Hypothalamus (tissue), 51 donors: ENCODE measurements at places on chromosomes 13 and 19.

DNA sequence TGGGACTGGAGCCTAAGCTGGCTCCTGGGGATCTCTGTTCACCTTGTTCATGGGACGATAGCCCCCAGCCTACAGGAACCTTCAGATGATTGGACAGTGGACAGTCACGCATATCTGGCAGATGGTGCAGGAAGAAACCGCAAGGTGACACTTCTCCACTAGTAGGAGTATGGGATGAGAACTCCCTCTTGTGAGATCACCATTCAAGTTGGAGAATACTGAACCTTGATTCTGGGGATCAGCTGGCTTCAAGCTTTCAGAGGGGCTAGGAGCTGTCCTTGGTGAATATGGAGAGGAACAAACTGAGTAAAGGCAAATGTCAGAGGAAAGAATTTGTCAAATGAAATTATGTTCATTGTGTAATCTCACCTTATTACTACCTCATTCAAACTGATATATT is 204.5 kb downstream of the PDS5B start:
- DNase-seq = no peak

DNA sequence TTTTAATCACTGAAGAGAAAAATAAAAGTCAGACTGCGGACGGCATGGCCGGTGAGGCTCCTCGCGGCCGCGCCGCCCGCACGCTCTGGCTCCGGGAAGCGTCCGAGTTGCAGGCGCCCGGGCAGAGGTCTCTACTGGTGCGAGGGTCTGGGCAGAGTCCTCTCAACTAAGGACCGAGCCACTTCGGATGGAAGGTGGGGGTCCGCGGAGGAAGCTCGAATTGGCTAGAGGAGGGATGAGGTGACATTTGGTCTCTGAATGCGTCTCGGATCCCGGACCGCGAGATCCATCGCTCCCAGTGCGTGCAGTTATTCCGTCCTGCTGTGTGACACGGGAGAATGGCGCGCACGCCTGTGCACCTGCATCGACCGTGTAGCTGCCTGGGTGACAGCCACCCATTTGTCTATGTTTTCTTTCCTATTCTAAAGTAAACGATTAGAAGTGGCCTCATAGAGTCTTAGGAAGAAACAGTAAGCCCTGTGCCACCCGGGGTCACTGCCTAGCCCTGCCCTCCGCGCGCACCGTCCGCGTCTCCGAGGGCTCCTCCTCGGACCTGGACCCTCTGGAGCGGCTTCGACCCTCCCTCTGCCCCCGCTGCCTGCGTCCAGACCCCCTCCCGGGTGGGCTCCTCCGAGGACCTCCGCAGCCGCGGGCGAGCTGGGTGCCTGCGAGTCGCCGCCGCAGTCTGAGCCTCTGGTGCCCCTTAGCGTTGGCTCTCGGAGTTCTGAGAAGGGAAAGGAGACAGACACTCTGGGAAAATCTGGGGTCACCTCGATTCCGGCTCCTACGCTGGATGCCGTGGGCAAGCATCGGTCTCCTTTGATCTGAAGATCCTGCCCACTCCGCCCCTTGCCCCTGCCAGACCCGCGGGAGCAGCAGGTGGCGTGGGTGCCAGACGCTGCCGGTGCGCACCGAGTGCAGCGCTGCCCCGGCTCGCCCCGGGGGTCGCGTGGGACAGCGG is 347.4 kb downstream of the LIG4 start:
- DNase-seq = no peak

- DNase-seq = no peak
Observed at GRCh38 chr19:19083413-19084178, 19.8 kb downstream of the SLC25A42 start.

- DNase-seq = no peak
Observed at GRCh38 chr19:5916181-5916708, 2.2 kb downstream of the CAPS start.

GRCh38 chr13:90502153-90502552 is 845.3 kb upstream of the MIR17HG start:
- no peak for DNase-seq

DNA sequence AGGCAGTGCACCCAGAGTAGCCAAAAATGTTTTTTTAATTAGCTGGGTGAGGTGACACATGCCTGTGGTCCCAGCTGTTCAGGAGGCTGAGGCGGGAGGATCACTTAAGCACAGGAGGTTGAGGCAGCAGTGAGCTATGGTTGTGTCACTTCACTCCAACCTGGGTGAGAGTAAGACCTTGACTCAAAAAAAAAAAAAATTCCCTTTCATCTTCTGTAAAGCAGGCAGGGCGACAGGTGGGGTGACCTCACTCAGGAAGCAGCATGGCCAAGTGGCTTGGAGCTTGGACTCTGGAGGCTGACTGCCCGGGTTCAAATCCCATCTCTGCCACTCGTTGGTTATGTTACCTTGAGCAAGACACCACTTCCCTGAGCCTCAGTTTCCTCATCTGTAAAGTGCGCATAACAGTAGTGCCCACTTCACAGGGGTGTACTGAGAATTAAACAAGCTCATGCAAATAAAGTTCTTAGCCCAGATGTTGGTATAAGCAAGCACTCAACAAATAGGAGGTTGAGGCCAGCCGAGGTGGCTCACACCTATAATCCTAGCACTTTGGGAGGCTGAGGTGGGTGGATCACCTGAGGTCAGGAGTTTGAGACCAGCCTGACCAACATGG is 48.3 kb downstream of the MAP4K1 start:
- DNase-seq = no peak

- DNase-seq = no peak
Observed at GRCh38 chr13:72462726-72463125, 264.7 kb downstream of the MZT1 start.

- peak; percentile 31 for DNase-seq
Observed at GRCh38 chr19:7860714-7861618, 13.2 kb downstream of the PRR36 start.

- DNase-seq = no peak
Observed at GRCh38 chr19:32916969-32917615, 47.5 kb upstream of the SLC7A9 start.

- no peak for DNase-seq
Observed at GRCh38 chr13:112908342-112908741, 60.7 kb upstream of the MCF2L start.

- DNase-seq = no peak
Observed at GRCh38 chr13:110108348-110109139, 198.4 kb downstream of the COL4A1 start.

DNA sequence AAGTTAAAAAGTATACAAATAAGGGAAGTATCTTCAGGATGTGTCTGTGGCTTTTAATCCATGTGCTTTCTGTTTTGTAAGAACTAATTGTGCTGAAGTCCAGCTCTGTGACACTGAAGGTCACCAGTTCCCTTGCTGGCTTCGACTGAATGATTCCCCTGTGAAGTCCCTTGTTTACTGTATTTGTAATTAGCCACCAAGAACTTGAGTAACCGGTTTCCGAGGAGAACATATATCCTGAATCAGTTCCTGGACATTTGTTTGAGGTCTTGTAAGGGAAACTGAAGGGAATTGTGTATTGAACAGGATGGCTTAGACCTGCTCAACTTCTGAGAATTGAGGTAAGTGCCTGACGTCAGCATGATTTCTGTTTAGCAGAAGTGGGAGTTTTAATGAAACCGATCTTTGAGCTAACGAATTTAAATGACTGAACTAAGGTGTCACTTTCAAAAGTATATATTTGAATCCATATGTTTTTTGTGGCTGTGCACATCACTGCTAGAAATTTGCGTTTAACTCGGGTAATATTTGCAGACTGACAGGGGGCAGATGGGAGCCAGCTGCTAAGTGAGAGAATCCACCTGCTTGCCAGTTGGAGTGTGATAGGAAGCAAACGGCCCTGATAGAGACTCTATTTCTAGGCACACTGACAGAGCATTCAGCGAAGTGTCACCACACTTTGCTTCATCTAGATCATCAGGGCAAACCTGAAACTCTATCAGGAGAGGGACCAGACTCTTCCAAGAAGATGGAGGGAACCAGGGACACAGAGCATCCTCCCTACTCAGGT is 530.0 kb downstream of the RFC3 start:
- no peak for DNase-seq

DNA sequence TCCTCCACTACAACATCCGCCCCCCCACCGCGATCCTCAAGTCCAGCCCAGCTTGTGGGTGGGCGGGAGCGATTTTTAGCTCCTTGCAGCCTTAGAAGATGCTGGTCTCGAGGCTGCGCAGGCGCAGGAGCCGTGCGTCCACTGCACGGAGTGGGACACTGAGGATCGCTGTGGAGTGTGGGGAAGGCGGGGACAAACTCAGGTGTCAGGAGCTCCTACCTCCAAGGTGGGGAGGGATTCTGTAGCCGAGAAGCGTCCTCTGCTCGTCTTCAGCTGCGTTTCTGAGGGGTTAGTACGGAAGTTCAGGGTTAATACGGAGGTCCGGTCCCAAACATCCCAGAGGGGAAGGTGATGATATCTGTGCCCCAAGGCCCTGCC is at the start of gene RTBDN:
Gene RTBDN (minus strand): TSS at position 14 of the 378 bp plus-strand sequence. CDS start 4,600 bp downstream, outside the sequence.
- DNase-seq = no peak

DNA sequence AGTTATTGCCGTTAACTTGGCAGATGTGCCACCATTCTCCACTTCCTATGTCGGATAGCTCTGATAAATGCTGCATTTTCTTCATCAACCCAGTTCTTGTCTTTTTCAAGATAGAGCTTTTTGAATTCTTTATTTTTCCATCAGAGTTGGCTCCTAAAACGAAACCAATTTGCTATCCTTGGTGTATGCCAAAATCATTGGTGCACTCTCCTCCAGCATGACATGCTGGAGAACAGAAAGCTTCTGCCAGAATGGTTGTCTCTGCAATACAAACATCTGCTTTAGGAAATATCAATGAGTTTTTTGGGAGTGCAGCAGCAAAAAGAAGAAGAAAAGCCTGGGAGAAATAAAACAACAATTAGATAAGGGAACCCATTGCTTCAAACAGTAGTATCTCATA is 124.2 kb downstream of the CDK8 start:
- DNase-seq = no peak

GRCh38 chr13:21001471-21001870 is 59.9 kb downstream of the LATS2 start:
- DNase-seq = no peak

GRCh38 chr19:2540646-2541454 is 64.9 kb downstream of the GADD45B start:
- DNase-seq = no peak

- DNase-seq = no peak
Observed at GRCh38 chr13:40217675-40218074, 448.8 kb downstream of the FOXO1 start.

- no peak for DNase-seq
Observed at GRCh38 chr13:111346101-111346680, 25.7 kb downstream of the TEX29 start.

GRCh38 chr13:49315036-49315565 is 67.4 kb downstream of the CDADC1 start:
- DNase-seq = no peak

DNA sequence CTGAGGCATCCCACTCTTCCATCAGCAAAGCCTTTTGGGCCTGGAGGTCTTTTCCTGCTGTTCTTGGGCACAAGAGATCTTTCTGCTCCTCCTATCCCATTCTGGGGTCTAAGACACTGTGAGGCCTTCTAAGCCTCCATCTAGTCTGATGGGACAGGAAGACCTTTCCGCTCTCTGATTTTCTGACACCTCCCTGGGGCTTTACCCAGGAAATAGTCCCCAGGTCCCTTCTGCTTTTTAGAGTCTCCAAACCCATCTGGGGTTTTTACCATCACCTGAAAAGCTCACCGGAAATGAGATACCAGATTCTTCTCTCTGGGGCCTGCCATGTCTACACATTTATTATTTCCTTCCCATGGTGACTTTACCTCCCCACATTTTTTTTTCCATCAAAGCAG is 21.1 kb downstream of the CLEC17A start:
- DNase-seq = no peak

GRCh38 chr19:51549533-51550324 is 18.3 kb upstream of the SIGLEC6 start:
- no peak for DNase-seq

- DNase-seq = no peak
Observed at GRCh38 chr13:52847322-52847681, 1.1 kb downstream of the PCDH8 start.

DNA sequence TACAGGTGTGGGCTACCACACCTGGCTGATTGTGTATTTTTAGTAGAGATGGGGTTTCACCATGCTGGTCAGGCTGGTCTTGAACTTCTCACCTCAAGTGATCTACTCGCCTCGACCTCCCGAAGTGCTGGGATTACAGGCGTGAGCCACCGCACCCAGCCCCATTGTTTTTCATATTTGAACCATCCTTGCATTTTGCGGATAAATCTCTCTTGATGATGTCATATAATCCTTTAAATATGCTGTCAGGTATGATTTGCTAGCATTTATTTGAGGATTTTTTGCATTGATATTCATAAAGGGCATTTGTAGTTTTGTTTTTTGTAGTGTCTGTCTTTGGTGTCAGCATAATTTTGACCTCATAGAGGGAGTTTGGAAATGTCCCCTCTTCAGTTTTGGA is 5.7 kb downstream of the ZNF101 start:
- no peak for DNase-seq

DNA sequence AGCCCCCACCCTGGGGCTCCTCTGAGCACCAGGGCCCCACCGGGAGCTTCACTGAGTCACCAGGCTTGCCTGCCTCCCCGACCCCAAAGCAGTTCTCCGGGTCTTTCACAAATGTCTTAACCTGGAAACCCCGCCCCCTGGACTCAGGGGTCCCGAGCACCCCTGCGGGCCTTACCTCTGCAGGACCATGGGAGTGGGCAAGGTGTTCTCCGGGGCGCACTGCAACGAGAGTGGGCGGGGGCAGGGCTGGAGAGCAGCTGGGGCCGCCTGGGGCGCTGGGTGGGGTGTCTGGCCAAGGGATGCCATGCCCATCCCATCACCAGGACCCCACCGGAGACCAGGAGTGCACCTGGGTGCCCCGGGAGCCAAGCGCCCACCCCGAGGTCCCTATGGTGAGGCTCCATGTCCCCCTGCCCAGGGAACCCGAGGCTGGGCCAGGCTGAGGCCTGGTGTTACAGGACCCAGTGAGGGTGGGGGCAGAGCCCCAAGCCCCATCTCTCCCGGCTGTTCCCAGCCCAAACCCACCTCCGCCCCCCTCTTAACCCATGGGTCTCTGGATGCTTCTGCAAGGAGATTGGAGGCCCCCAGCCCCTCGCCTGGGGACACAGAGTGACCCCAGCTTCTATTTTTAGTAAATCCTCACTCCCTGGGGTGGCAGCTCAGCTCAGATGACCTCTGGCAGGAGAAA is 10.9 kb downstream of the MKNK2 start:
- DNase-seq = no peak

GRCh38 chr13:109941951-109942350 is 155.6 kb upstream of the IRS2 start:
- no peak for DNase-seq

- no peak for DNase-seq
Observed at GRCh38 chr19:56403261-56403660, 871 bp upstream of the ZNF583 start.

- no peak for DNase-seq
Observed at GRCh38 chr13:31167490-31167889, 5.8 kb upstream of the HSPH1 start.
